NCI-H2081 treated with DMSO at 0.1 percent for 48 hours (cell line): ENCODE measurements at places on chromosomes 2 and 18.

GRCh38 chr2:191657977-191658376, 20.0 kb upstream of the NABP1 start:
- DNase-seq: no peak

DNA sequence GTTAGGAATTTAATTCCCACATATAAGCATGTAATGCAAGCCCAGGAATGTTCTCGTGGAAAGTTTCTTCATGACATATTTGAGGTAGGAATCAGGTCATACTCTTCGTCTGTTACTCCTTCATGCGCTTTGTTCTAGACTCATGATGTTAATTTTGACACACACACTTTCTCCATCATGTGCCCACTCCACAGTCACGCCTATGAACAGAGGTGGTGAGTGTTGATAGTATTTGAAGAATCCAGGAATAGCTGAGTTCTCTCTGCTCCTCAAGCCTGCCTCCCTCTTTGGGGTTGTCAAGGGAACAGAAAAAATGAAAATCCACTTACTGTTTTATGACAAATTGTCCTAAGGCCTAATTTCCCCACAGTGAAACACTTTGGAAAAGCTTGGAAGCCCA, 117.3 kb upstream of the SERPINE2 start:
- no peak for DNase-seq

DNA sequence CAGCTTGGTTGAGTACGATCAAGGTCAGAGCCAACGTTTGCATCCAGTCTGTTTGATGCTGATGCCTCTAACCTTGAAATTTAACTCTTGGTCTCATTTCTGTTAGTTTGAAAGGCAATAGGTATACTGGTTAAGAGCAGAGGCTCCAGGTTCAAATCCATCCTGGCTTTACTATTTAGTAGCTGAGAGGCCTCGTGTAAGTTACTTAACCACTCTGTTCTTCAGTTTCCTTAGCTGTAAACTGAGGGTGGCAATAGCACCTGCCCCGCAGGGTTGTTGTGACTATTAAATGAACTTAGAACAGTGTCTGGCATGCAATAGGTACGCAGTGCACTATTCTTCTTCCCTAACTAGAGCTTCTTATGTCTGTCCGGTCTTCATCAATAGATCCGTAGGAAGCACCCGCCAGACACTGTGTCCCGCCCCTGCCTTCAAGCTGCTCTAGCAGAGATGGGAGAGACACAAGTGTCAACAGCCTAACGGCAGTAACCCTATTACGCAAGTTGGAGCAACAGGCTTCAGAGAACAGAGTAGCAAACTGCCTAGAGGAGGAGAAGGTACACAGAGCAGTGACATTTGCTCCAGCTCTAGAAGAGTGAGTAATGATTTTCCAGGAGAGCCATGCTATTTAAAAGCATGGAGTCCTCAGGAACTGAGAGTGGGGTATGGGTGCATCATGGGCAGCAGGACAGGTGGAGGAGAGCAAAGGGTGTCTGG, 62.7 kb upstream of the ST3GAL5 start:
- DNase-seq: no peak

DNA sequence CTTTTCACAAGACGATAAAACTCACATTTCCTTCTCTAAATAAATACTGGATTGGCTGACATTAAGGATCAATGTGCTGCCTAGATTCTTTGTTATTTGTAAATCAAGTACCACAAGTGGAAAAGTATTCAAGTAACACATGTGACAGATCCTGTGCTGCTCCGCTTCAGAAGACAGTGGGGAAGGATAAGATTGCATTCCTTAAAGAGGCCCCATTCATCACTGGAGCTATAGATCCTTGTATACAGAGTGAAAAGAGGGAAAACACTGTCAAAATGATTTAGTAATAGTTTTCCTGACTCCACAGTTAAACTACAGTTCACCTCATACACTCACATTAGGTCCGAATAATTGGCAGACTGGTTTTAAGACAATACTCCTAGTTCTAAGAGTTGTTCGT, 108.0 kb upstream of the CSRNP3 start:
- DNase-seq: no peak

GRCh38 chr2:130391872-130392670, 36.2 kb downstream of the PTPN18 start:
- DNase-seq: no peak
